CD4-positive, alpha-beta T cell treated with Interleukin-15 for 4 hours (primary cell): ENCODE measurements at places on chromosomes 5 and 9.

- DNase-seq: no peak
Observed at GRCh38 chr5:98727686-98728085, 45.8 kb upstream of the RGMB start.

DNA sequence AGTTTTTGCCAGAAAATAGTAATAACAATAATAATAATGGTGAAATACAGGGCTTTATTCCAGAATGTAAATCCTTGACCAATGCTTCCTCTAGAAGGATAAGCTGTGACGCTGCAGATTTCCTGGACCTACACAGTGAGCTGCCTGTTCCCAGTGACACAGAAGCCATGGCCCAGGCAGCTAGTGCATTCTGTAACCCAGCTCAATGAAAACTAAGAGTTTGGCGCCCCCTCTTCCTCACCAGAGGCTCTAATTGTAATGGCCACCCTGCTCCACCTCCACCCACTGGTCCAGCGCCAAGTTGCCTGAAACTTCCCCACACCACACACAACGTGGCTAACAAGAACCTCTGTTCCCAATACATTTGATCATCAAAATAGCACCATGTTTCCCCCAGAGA, 248.1 kb downstream of the CETN3 start:
- no peak for DNase-seq

DNA sequence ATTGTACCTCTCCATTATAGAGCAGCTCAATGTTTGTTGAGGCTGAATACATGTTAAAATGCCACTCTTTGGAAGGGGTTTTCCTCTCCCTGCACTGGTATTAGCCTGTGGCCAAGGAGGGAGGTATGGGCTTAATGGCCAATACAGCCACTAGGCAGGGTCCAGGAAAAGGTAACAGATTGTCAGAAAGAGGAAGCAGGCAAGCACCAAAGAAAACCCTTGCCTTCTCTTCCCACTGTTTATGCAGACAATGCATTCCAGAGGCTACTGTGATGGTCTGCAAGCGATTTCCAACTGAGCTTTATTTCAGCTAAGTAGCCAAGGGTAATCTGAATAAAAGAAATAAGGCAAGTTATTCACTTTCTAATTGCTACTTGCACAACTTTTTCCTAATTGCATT, 95.3 kb upstream of the SLC27A6 start:
- DNase-seq: no peak

- DNase-seq: no peak
Observed at GRCh38 chr5:39447968-39448367, 23.2 kb upstream of the DAB2 start.

DNA sequence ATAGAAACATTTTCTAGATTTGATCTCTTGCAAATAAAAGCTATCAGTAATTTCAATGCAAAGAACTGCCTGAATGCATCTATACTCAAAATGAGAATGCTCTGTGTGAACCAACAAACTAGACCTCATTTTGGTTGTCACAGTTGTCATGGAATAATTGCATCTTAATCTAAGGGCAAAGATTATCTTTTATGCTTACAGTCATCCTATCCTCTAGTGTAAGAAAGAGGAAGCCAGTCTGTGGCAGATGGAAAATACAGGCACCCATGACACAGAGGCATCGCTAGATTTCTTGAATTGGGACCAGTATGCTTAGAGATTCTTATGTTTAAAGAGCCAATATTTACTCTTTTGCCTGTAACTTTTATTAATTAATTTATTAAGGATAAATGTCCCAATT, 95.0 kb downstream of the MACIR start:
- no peak for DNase-seq

GRCh38 chr5:66897356-66897755, 299.2 kb downstream of the CD180 start:
- DNase-seq: no peak

GRCh38 chr9:94780516-94780950, 54.0 kb downstream of the AOPEP start:
- DNase-seq: no peak

DNA sequence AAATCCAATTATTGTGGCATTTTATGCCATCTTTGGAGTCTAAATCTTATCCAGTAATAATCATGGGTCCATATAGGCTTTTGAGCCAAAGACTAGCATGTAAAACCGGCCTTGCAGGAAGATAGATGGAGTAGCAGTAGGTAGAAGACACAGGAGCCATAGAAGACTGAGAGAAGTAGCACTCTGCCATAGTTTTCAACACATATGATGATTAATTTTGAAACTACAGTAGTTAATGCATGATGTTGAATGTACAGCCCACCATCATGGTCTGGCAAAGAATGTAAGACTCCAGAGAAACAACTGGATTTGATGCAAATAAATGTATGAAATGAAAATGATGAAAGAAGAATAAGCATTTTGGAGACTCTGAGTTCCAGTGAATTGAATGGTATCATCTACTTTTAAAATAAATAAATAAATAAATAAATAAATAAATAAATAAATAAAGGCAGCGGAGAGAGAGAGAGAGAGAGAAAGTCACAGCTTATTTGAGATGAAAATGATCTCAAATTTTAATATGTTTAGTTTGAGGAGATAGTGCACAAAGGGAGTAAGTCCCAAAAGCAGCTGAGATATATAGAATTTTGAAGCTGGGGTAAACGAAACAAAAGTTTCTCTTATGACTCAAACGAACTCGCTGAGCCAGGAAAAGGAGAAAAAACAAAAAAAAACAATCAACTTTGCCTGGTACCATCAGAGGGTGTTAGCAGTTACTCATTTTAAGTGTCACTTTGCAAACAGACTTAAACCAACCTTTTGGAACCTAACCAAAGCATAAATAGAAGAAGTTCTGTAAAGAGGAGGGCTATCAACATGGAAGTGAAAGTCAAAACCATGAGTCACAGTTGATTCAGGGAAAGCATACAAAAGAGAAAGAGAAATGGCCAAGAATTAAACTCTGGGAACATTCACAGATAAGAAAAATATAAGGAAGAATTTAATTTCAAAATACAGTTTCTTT, 388.7 kb downstream of the CETN3 start:
- DNase-seq: no peak
